ENCODE measurements at places on chromosomes 7 and 10.
A peak's percentile ranks its signal among the peaks of the same experiment; 100 is the strongest.

- no peak for DNase-seq
Measured at GRCh38 chr10:44264244-44264643, 120.7 kb downstream of the CXCL12 start.

DNA sequence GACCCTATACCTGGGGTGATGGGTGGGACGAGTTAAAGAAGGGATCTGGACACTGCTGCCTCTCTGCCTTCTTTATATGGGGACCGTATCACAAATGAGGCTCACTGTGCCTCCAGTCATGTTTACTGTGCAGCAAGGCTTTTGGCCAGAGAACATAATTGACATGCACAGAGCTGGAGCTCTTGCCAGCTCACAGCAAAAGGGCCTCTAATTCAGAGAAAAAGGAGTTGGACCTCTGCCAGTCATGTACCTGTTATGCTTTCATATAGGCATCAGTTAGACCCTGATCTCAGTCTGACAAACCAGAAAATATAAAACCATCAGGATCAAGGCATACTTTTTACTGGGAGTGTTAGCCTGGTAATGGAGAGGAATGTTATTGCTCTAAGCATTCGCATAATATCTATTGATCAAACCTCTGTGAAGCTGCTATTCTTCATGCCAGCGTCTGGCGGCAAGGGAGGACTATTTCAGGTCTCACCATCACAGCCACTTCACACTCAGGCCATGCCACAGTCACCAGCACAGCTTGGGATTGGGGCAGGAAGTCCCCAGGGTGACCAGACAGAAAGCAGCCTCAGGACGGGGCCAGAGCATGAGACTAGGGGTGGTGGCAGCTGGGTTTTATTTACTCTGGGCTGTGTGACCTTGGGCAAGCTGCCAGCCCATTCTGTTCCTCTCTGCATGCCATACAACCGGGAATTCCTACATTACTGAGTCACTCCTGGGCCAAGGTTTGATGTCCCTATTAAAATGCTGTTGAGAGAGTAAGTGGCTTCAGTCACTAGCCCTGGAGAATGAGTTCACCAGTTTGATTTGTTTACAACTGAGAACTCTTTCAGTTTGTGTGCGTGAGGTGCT lies 90.1 kb downstream of the NPSR1 start:
- no peak for DNase-seq

DNA sequence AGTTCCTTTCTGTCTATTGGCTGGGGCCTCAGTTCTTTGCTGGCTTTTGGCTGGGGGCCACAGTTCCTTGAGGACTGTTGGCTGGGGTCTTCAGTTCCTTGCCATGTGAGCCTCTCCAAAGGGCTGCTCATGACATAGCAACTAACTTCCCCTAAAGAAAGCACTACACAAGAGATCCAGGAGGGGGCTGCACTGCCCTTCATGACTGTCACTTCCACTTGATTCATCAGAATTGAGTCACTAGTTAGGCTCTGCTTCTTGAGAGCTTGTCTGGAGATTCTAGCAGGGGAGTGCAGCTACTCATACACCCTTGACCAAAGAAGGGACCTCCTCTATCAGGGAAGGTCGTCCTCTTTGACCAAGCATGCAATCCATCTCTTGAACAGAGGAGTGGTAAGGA lies 38.0 kb upstream of the MKX start:
- peak; percentile 2 for DNase-seq

- no peak for DNase-seq
Measured at GRCh38 chr10:130933008-130933390, 378.5 kb downstream of the TCERG1L start.

GRCh38 chr10:101830322-101831168 lies 12.3 kb upstream of the OGA start:
- peak; percentile 77 for DNase-seq

DNA sequence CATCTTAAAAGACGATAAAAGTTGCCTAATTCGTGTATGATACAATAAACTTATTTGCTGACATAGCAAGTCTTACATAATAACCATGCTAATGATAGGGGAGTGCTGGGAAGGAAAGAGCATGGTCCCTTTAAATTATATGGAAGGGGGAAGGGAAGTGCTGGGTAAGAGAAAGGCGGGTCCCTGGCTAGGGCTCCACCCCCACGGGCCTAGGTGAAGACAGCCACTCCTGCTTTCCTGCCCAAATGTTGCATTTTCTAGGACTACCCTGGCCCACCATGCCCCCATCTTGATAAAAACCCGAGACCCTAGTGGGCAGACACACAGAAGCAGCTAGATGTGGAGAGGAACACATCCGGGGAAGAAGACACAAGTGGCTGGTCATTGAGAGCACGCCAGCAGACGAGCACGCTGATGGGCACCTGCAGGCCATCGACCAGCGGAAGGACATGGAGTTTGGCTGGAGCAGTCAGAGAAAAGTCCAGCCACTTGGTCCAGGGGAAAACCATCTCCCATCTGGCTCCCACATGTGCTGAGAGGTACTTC lies 328.7 kb downstream of the ARL4A start:
- DNase-seq: no peak
